Hepatic stellate cell (primary cell): ENCODE measurements at places on chromosomes 11 and 22.
A peak's percentile ranks its signal among the peaks of the same experiment; 100 is the strongest.

- no peak for DNase-seq
Measured at GRCh38 chr11:117697319-117697718, 99.7 kb downstream of the DSCAML1 start.

GRCh38 chr22:37926771-37927636, 20.9 kb downstream of the MICALL1 start:
- no peak for DNase-seq

- DNase-seq: no peak
Measured at GRCh38 chr11:74390697-74391096, 7.5 kb downstream of the PGM2L1 start.

GRCh38 chr11:111602865-111603610, 789 bp downstream of the SIK2 start:
- DNase-seq: peak; percentile 54

DNA sequence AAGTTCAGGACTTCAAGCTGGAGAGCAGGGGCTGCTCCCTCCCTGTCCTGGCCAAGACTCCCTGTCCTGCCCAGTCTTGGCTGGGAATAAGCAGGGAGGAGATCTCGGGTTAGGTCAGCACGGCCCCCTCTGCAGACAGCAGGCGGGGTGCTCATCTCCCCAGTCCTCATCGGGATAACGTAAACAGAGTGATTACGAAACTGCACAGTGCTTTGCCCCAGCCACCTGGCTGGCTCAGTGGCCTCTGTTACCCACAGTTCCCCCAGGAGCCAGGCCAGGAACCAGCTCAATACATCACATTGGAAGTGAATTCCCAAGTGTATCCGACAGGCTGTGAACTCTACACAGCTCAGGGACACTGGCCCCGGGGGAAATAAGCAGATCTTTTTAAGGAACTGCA, 42.7 kb upstream of the KCNJ11 start:
- no peak for DNase-seq

GRCh38 chr11:77091146-77091940, 11.3 kb upstream of the OMP start:
- DNase-seq: peak; percentile 91

GRCh38 chr11:130020323-130020722, 17.7 kb upstream of the PRDM10 start:
- no peak for DNase-seq

DNA sequence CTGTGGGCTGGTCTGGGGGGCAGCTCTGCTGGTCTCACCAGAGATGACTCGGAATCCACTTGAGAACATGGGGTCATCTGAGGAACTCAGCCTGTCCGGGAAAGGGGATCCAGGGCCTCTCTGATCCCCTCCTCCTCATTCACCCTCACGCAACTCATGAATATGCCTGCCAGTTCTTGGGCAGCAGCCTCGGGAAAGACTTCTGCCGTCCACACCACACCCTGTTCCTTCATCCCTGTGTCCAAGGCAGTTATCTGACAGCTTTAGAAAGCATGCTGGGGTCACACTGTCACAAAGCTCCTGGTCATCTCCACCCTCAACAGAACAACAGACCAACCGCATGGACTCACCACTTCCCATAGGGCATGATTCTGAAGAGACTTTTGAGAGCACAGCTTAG, 88.3 kb downstream of the AMOTL1 start:
- DNase-seq: no peak

- no peak for DNase-seq
Measured at GRCh38 chr22:47370448-47371262, 608.2 kb downstream of the TBC1D22A start.

- DNase-seq: no peak
Measured at GRCh38 chr11:82229341-82229740, 504.3 kb downstream of the FAM181B start.

DNA sequence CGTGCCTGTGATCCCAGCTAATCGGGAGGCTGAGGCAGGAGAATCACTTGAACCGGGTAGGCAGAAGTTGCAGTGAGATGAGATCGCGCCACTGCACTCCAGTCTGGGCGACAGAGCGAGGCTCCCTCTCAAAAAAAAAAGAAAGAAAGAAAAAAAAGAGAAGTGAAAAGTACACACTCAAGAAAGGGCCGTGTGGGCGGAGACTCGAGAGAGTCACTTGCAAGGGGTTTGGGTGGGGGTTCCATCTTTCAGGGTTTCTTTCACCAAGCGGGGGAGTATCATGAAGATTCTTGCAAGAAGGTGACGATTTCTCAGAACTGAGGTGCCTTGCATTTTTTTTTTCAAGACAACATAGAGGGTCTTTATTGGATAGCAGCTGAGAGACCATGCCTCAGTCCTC, 4.0 kb upstream of the IFITM5 start:
- no peak for DNase-seq

DNA sequence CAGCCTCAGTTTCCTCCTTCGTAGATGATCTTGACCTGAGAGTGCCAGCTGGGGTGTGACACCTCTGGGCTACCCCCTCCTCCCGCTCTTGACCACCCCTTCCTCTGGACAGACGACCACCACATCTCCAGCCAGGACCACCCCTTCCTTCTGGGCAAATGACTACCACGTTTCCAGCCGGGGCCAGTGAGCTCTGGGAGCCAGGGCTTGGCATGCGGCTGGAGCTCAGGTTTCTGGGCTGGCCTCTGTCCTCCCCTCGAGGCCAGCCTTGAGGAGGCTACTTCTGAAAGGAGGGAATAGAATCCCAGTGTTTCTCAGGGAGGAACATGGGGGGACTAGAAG, 120.9 kb downstream of the KCNQ1OT1 start:
- no peak for DNase-seq

GRCh38 chr22:41919357-41920224, 4.7 kb upstream of the SHISA8 start:
- DNase-seq: peak; percentile 61

GRCh38 chr22:46296257-46297150, at the start of gene GTSE1:
Gene GTSE1, plus strand, starts transcription at chr22:46296870. Its CDS starts 531 bp downstream, at chr22:46297401.
- peak; percentile 100 for DNase-seq

GRCh38 chr11:81497202-81497804, 1236.4 kb downstream of the FAM181B start:
- peak; percentile 2 for DNase-seq

GRCh38 chr11:20353829-20354434, 9.6 kb upstream of the HTATIP2 start:
- peak; percentile 23 for DNase-seq

- DNase-seq: no peak
Measured at GRCh38 chr11:95521133-95521542, 268.4 kb downstream of the FAM76B start.

DNA sequence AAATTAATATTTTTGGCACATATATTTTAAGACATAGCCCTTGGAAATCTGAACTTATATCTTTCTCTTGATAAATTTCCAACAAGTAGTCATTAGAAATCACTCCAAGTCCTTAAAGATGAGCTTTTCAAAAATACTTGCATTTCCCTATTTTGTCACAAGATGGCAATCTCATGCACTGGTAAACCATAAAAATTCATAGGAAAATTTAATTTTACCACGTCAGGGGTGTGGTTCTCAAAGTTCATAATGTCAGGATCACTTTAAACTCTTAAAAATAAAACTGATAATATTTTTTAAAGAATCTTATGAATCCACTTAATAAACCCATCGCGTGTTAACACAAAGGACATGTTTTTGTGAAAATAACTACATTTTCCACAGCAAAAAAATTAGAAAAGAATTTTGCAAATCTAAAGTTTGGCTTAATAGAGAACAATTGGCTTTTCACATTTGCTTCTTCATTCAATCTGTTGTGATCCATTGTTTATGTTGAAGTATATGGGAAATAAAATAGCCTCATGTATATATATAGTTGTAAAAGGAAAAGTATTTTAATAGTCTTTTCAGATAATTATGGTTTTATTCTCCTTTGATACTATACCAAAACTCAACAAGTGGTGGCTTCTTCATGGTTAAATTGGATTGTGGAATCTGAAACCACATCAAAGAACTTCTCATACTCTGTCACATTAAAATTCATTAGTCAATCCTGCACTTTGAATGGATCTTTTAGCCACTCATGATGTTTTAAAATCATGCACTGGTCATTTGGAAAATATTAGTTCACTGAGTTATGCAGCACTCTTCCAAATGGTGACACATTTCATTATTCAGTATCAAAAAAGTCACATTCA, 169.1 kb downstream of the CADM1 start:
- DNase-seq: no peak

DNA sequence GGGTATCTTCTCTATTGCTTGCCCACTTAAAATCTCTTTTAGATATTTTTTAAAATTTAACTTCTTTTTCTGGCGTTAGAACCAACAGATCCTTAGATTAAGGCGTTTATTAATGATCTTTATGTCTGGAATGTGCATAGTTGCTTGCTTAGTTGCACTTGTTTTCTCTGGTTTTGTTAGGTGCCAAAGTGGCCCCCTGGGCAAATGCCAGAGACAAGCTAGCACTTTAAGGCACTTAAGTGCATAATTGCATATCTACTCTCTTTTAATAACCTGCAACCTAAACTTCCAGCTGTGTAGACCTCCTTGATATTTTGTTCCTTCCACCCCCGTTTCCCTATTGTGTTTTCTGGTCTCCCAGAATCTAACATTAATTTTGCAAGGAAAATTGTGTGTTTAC, 3.3 kb downstream of the RBM4 start:
- DNase-seq: no peak

DNA sequence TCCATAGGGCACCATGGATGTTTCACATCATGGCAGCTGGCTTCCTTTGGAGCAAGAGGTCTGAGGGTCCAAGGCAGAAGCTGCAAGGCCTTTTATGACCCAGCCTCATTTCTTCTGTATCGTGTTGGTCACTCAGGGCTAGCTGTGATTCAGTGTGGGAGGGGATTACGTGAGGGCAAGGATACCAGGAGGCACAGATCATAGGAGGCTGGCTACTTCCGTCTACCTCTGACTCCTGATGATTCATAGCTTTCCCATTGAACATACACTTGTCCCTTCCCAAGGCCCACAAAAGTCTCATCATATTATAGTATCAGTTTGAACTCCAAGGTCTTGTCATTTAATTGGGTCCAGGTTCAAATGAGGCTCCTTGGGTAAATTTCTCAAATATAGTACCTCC, 135.3 kb upstream of the ZBED5 start:
- no peak for DNase-seq

- DNase-seq: no peak
Measured at GRCh38 chr22:42314709-42315391, 44.4 kb upstream of the TCF20 start.

DNA sequence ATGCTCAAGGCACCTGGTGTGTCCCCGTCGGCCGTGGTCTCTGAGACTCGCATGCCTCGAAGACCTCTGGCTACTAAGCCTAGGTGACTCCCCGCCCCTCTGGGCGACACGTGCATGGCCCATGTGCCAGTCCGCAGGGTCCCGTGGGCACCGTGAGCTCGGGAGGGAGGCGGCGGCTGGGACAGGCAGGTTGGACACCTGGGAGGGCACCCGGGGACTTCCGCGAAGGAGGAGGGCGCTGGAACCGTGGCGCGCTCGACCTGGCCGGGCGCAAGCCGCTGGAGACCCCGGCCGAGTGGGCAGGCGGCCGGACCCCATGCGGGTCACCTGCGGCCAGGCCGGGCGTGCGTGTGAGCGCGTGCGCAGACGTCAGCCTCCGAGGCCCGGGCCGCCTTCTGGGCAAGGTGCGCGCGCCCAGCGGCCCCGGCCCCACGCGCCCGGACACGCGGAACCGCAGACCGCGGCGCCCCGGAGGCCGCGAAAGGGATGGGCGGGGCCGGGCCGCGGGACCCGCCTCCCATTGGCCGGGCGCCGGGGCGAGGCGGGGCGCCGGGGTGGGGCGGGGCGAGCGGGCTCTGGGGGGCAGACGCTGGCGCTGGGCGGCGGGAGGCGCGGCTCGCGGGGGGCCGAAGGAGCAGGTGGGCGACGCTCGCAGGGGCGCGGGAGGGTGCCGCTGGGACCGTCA, 579 bp upstream of the RASD2 start:
- DNase-seq: peak; percentile 82

DNA sequence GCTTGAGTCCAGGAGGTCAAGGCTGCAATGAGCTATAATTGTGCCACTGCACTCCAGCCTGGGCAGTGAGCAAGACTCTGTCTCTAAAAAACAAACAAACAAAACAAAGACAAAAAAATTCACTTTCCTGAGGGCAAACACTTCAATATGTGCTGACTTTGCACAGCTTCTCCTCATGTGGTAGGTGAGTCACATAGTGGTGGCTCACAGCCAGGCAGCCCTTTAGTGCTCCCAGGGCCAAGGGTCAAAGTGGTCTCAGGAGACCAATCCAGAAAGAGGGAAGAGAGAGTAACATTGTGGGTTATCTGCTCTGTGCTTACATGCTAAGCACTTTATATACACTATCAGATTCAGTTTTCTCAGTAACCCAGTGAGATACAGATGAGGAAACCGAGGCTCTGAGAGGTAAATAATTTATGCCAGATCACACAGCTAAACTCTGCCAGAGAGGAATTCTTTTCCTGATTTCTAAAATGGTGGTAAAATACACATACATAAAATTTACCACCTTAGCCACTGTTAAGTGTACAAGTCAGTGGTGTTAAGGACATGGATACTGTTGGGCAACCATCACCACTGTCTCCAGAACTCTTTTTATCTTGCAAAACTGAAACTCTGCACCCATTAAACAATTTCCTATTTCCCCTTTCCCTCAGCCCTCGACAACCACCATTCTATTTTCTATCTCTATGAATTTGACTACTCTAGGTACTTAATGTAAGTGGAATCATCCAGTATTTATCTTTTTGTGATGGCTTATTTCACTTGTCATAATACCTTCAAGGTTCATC, 231.7 kb upstream of the NARS2 start:
- no peak for DNase-seq

DNA sequence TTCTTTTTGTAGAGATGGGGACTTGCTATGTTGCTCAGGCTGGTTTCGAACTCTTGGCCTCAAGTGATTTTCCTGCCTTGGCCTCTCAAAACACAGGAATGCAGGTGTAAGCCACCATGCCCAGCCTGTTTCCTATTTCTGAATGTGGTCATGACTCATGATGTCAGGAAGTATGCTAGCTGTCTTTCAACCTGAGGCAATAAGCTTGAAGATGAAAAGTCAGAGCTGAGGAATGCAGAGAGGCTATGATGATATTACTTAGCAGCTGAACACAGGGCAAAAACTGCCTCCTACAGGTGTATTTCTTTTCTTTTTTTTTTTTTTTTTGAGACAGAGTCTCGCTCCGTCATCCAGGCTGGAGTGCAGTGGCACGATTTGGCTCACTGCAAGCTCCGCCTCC, 9.0 kb upstream of the NUCB2 start:
- peak; percentile 24 for DNase-seq

GRCh38 chr22:36243986-36244385, 4.7 kb upstream of the APOL2 start:
- no peak for DNase-seq

GRCh38 chr22:39568278-39568981, 2.1 kb upstream of the CACNA1I start:
- DNase-seq: no peak
